NCI-H1436 treated with DMSO at 0.1 percent for 48 hours (cell line): ENCODE measurements at places on chromosomes 3 and 15.

DNA sequence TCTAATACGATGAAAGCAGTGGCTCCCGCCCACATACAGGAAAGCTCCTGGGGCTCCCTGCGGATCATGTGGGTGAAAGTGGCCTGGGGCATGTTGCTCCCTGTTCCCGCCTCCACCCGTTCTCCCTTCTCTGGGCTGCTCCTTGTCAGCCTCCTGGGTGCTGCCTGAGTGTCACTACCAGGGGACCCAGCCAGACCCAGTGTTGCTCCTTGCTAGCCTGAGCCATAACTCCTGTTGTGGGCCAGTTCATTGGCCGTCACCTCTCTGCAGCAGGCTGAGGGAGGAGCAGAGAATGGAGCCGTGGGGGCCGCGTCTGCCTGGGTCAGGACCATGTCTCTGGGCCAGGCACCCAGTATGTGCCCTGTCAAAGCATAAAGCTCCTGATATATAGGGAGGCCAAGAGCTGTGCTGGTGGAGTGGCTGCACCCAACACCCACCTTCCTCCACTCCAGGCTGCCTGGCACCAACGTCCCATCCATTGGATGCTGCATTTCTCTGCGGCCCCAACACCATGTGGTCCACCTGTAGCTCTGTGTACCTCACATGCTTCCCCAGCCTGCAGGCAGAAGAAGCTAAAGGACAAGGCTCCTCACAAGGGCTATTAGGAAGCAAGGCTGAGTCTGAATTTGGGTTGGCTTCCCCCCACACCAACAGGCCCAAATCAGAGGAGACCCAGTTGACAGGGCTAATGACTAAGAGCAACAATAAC, 40.5 kb downstream of the KLF13 start:
- no peak for DNase-seq

GRCh38 chr15:68059630-68060029, 5.5 kb downstream of the PIAS1 start:
- no peak for DNase-seq

GRCh38 chr15:48865370-48866079, 12.4 kb upstream of the EID1 start:
- DNase-seq: peak; percentile 50

GRCh38 chr3:16229681-16230080, 35.1 kb downstream of the DPH3 start:
- DNase-seq: no peak

GRCh38 chr3:150062492-150062891, 91.8 kb upstream of the PFN2 start:
- DNase-seq: no peak

GRCh38 chr3:169387751-169388696, 275.5 kb downstream of the MECOM start:
- DNase-seq: no peak

- DNase-seq: no peak
Observed at GRCh38 chr3:81270603-81271379, 490.7 kb downstream of the GBE1 start.
